ENCODE measurements at places on chromosomes 3 and 15.

GRCh38 chr3:109122690-109123089 is 4.8 kb upstream of the MORC1 start:
- no peak for DNase-seq

- no peak for DNase-seq
Observed at GRCh38 chr3:52289747-52290595, 2.3 kb downstream of the GLYCTK start.

DNA sequence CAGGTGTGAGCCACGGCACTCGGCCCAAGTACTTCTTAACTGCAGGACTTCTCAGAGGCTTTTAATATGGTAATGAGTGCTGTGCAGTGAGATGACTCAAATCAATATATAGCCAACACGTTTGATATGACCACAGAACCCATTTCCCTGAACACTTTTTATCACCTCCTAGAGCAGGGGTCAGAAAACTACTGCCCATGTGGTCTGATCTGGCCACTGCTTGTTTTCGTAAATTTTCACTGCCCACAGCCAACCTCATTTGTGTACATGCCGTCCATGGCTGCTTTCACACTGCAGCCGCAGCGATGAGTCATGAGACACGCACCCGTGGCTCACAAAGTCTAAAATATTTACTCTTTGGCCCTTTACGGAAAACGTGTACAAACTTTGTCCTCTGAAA is 179.2 kb downstream of the RORA start:
- no peak for DNase-seq

- no peak for DNase-seq
Observed at GRCh38 chr15:77162872-77163633, 92.1 kb upstream of the TSPAN3 start.

GRCh38 chr15:70533931-70534742 is 229.2 kb downstream of the UACA start:
- DNase-seq, result no peak

GRCh38 chr3:99119385-99119784 is 217.9 kb upstream of the DCBLD2 start:
- DNase-seq, result no peak

GRCh38 chr3:197524128-197524527 is 31.6 kb downstream of the BDH1 start:
- no peak for DNase-seq

DNA sequence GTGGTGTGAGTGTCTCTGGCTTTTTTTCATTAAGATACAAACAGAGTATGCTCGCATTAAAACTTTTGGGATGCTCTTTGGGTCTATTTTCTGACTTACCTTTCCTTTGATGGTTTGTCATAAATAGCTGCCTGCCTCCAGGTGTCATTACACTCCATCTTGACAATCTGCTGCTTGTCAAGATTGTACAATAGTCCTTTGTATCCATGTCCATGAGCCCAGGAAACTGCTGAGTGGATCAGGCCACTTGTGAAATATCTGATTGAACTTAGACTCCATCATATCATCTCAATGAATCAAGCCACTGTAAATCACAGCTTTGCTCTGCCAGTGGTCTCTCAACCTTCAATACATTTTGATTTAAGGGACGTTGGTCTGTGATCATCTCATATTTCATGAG is 135.2 kb downstream of the ECT2 start:
- no peak for DNase-seq

DNA sequence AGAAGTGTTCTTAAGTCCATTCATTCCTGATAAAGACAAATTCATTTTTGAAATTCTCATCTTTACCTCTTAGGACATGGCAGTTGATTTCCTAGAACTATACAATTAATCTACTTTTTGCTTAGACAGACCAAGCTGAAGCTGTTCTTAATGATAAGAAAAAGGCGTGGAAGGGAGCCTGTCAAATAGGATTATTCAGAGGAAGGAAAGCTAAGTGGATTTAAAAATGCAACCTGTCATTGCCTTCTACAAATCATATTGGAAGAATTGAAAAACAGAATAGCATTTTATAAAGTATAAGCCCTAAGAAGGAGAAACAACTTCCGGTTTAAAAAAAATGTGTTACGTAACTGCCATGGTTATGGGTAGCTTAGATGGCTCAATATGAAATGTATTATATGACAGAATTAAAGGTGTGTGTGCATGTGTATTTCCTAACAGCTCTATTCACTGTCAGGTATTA is 81.2 kb upstream of the RAP2B start:
- DNase-seq, result no peak

DNA sequence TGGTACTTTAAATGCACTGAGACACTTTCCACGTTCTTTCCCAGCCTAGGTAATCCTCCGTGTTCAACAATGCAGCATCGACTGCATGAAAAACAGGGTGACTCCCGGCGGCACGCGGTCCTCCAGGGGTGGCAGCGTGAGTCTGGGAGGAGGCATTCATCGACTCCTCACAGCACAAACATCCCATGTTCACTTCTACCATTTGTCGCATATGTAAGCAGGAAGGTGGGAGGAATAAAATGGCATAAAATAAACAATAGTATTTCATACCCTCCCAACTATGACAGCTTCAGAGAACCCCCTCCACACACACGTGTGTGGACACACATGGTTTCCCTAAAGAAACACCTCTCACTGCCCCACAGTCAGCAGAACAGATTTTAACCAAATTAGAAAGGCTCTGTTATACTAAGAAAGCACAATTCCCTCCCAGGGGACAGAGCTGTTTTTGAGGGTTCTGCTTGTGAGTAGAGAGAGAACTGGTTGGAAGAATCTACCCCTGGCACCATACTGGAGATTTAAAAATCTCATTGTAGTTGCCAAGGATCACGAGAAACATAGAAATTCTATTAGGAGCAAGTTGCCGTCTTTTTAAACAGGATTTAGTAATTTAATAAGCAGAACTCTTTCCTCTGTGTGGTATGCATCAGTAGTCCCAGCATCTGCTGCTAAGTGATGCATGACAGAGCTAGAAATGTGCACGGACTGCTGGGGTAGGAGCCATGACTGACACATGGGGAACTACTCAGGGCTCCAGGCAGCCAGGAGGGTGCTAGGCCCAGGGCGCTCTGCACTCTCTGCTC is 6.0 kb downstream of the FAM43A start:
- DNase-seq, result peak; percentile 80

GRCh38 chr15:56356616-56357015 is 8.6 kb upstream of the TEX9 start:
- DNase-seq, result no peak

DNA sequence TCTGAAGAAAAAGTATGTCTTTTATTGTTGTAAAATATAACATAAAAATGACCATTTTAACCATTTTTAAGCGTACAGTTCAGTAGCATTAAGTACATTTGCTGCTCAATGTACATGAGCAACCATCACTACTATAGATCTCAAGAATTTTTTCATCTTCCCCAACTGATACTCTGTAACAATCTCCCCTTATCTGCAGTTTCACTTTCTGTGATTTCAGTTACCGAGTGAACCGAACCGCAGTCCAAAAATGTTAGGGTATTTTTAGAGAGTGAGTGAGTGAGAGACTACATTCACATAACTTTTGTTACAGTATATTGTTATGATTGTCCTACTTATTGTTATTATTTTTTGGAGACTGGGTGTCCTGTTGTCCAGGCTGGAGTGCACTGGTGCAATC is 9.0 kb upstream of the SLC25A26 start:
- no peak for DNase-seq

All from NCI-H446 (cell line).